ENCODE measurements at places on chromosomes 4 and X. TPM values are rescaled to one million over a fixed set of nuclear protein-coding genes. Genes with fewer than 3 reads are reported as not detected.

Gene TGIF2LX
- not detected for total RNA-seq

Gene SRD5A3
- total RNA-seq: 5.9 TPM

Gene SPANXB1
- total RNA-seq: not detected

Gene NXF2B
- not detected for total RNA-seq

Gene TCP11X2
- not detected for total RNA-seq

Gene FANCB
- 12.0 TPM for total RNA-seq

Gene MAGEB2
- total RNA-seq: not detected

Gene DDX60
- total RNA-seq: 137 TPM

Gene TSPAN6
- total RNA-seq: 0.17 TPM

Gene PASD1
- total RNA-seq: not detected

Gene HSFX4
- not detected for total RNA-seq

Data from activated naive CD8-positive, alpha-beta T cell treated with anti-CD3 and anti-CD28 coated beads, Interleukin-2, amount 10 ng/mL, durations not matched to agents 7 days and 5 days (primary cell).